ENCODE measurements at places on chromosomes 2 and 18.

DNA sequence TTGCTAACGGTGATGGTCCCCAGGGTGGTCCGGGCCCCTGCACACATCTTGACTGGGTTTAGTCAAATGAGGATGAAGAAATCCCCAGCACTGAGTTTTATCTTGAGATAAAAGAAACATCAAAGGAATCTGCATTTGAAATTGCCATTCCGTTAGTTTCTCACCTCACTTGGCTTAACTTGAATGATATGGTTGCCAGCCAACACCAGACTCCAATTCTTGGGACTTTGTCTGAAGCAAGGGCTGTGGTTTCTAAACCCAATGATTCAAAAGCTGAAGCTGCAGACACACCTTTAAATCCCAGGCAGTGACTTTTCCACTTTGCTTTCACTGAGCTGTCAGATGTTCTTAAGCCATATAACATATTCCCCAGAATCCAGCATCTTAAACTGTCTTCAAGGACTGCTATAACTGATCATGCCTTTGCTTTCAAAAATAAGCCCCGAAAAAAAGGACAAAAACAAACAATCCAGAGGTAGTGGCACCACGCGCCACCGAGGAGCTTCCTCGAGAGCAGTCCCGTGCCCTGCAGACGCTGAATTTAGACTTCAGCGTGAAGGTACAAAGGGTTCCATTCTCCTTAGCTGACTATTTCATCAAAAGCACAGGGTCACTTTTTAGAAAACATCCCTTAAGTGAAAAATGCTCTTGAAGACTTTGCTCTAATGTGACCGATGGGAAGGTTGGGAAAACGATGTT, 189.3 kb downstream of the HDAC4 start:
- DNase-seq = no peak

GRCh38 chr2:99662761-99663341, 173.0 kb upstream of the REV1 start:
- DNase-seq = no peak

DNA sequence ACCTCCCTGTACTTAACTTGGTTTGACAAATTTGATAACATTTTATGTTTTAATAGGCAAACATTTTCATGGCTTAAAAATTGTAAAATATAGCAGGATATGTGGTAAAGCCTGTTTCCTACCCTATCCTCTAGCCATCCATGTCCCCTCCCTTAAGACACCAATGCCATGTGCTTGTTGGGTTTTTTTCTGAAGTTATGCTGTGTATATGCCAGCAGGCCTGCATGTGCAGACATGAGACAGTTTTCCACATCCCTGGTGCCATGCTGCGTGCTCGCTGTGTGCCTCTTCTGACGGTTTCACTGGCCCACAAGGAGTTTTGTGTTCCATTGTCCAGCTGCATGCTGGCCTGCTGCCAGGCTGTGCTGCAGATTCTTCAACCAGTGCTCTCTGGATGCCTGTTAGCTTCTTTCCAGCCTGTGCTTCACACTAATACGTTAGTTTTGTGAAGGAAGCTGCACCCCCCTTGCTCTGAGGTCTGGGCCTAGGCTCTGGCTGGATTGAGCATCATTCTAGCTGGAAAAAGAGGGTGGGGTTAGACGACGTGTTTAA, 16.9 kb downstream of the INPP4A start:
- DNase-seq = peak; percentile 72

DNA sequence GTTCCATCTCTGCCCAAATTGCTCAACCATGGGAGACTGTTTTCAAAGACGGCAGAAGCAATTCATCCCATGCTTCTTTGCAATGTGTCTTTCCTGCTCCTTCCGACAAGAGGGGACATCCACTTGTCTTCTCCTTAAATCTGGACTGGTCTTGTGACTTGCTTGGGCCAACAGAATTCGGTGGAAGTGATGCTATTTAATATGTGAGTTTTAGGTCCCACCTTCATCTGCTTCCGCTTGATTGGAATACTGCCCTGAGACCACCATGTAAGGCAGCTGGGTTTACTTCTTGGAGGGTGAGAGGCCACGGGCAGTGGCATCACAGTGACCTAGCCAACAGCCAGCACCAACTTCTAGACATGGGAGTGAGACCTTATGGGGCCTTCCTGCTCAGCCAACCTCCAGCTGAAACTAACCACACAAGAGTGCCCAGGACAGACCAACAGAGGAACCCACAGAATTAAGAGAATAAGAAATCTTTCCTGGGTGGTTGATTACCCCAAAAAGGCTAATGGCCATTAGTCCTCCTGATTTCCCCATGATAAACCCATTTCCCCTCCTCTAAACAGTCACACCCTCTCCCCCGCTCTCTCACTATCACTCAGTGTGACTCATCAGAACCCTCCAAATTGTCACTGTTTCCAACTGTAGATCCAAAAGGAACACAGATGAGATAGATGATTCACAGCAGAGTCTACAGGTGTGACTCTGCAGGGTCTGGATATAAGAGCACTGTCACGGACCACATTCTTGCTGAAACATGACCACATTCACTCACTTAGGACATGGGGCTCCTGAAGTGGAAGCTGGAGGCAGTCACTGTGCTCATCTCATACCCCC, 16.2 kb upstream of the RHOB start:
- DNase-seq = no peak

- no peak for DNase-seq
Measured at GRCh38 chr2:196252408-196253115, 81.2 kb upstream of the STK17B start.

DNA sequence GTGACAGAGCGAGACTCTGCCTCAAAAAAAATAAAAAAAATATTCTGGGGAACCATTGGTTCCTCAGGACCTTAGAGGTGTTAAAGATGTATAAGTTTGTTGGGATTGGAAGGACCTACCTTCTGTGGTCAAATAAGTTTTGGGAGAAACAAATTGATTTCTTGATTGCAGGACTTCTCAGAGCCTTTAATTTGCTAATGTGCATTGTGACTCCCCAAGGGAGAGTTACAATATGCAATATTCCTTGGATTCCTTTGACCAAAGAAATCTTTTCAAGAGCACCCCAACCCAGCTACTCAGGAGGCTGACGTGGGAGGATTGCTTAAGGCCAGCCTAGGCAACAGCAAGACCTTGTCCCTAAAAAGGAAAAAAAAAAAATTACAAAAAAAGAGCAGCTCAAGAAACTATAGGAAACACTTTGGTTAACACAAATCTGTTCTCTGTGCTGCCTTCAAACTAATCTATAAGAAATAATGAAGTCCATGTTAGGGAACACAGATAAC, 6.5 kb downstream of the NAGK start:
- no peak for DNase-seq

- DNase-seq = peak; percentile 54
Measured at GRCh38 chr2:240635998-240636547, 10.8 kb downstream of the GPR35 start.

- no peak for DNase-seq
Measured at GRCh38 chr2:176125772-176126054, 3.2 kb downstream of the HOXD9 start.

DNA sequence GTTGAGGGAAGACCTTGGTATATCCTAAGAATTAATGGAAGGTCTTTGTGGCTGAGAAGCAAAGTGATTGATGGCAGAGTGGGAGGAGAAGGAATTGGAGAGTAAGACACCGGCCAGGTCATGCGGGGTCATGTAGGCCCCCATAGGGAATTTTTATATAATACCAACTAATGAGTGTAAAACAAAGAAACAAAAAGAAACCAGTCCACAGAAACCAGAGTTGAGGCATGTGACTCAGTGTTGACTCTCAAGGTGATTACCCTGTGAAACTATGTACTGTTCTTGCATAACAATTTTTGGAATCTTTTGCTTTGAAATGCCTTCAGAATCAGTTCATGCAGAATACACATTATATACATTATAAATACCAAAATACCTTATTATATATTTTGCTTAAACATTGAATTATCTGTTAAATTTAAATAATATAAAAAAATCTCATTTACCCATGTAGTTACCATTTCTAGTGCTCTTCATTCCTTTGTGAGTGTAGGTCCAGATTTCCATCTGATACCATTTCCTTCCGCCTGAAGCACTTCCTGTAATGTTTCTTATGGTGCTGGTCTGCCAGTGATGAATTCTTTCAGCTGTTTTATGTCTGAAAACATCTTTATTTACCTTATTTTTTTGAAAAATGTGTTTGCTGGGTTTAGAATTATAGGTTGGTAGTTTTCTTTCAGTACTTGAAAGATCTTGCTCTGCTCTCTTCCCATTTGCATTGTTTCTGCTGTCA, 8.6 kb downstream of the CLIP4 start:
- DNase-seq = no peak

DNA sequence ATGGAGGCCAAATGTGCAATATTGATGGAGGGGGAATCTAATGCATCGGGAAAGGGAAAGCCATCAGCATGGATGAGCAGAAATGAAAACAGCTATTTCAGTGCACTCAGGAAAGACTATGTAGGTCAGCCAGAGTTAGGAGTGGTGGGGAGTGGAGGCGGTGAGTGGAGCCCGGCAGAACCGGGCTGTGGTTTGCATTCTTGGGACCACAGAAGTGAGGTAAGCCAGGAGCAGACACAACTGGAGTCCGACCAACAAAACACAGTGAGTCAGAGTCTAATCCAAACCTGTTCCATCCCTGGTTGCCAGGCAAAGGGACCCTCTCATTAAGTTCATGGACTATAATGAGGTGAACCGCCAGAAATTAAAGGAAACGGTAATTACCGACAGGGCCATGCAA, 61.1 kb upstream of the RAB12 start:
- no peak for DNase-seq

GRCh38 chr2:212387146-212387545, 151.5 kb downstream of the ERBB4 start:
- no peak for DNase-seq

DNA sequence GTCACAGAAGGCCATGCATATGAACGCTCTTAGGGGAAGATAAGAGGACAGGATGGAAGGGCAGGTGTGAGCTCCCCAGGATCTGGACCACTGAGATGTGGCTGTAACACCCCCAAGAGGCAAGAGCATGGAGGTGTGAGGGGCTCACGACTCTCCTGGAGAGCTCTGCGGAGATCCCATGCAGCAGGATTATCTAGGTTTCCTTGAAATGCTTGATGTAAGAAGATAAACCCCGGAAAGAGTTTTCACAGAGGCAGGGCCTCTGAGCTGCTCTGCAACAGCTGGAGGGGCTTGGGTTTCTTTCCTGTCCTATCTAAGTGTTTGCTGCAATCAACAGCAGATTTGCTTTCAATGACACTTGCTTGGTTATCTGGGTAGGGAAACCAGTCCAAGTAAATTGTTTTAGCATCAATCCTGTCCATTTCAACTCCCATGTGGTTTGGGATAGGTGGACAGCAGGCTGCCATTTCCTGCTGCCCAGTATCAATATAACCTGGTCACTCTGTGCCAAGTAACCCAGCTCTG, 138.9 kb downstream of the SMAD2 start:
- DNase-seq = no peak

- DNase-seq = no peak
Measured at GRCh38 chr2:174662459-174662858, 64.9 kb upstream of the WIPF1 start.

- DNase-seq = no peak
Measured at GRCh38 chr18:39942702-39943101, 2012.3 kb upstream of the PIK3C3 start.

DNA sequence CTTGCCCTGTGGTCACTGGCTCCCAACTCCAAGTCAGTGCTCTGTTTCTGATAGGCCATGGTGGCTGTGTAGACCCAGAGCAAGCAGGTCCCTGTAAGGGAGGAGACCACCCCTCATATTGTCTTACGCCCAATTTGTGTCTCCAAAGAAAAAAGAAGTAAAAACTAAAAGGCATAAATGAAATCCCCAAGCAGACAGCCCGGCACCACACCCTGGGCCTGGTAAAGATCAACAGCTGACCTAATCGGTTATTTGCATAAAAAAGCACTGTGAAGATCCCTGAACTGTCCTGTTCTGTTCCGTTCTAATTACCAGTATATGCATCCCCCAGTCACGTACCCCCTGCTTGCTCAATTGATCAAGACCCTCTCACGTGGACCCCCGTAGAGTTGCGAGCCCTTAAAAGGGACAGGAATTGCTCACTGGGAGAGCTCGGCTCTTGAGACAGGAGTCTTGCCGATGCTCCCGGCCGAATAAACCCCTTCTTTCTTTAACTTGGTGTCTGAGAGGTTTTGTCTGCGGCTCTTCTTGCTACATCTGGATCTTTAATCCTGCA, 364.1 kb upstream of the HS6ST1 start:
- DNase-seq = no peak

- DNase-seq = no peak
Measured at GRCh38 chr2:203631068-203631757, 75.2 kb upstream of the CD28 start.

- DNase-seq = no peak
Measured at GRCh38 chr2:231732604-231733003, 24.3 kb downstream of the PTMA start.

GRCh38 chr2:146213674-146214073, 1631.2 kb upstream of the ACVR2A start:
- no peak for DNase-seq

- DNase-seq = no peak
Measured at GRCh38 chr18:37487400-37487867, 78.2 kb downstream of the CELF4 start.

DNA sequence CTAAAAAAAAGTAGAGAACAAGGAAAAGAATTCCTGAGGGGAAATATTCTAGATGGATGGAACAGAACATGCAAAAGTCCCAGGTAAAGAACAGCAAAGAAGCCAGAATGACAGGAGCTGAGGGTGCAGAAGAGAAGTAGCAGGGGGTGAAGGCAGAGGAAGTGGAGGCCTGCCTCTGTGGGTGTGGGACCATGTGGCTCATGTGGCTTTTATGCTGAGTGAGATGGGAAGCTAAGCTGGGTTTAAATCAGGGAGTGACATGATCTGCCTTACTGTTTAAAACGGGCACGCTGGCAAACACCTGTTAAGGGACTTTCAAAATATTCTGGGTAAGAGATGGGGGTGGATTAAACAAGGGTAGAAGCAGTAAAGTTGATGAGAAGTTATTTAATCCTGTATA, 40.0 kb downstream of the GKN2 start:
- no peak for DNase-seq

All from spleen (tissue), 13 donors.